ENCODE measurements at places on chromosomes 3 and 15. TPM values are rescaled to one million over a fixed set of nuclear protein-coding genes. Genes with fewer than 3 reads are reported as not detected.

DNA sequence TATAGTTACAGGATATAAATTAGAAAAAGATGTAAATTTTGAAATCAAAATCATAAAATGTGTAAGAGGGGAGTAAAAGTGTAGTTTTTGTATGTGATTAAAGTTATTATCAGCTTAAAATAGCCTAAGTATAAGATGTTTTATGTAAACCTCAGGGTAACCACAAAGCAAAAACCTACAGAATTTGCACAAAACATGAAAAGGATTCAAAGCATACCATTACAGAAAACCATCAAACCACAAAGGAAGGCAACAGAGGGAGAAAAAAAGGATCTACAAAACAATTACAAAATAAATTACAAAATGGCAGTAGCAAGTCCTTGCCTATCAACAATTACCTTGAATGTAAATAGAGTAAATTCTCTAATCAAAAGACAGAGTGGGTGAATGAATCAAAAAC, 36.7 kb upstream of the MYLK start:
- DNase-seq: no peak

DNA sequence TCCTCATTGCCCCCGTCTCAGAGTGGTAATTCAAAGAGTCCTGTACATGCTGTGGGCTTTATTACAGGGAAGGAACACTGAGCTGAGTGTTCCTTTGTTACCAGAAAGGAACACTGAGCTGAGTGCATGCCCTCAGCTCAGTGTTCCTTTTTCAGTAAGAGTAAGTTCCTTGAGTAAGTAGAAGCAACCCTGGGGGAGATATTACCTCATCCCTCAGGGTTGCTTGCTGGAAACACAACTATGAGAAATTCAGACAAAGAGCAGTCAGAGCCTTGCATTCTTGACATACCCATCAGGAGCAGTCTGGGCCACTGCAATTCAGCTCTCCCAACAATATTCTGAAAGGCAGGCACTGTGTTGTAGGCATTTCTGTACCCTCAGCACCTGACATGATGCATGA, 17.0 kb downstream of the CHRM5 start:
- no peak for DNase-seq

GRCh38 chr3:171783086-171783485, 27.2 kb downstream of the PLD1 start:
- no peak for DNase-seq

GRCh38 chr3:101803173-101803782, 24.3 kb downstream of the NXPE3 start:
- DNase-seq: peak; percentile 68

GRCh38 chr3:145355206-145355605, 805.8 kb downstream of the PLOD2 start:
- no peak for DNase-seq

DNA sequence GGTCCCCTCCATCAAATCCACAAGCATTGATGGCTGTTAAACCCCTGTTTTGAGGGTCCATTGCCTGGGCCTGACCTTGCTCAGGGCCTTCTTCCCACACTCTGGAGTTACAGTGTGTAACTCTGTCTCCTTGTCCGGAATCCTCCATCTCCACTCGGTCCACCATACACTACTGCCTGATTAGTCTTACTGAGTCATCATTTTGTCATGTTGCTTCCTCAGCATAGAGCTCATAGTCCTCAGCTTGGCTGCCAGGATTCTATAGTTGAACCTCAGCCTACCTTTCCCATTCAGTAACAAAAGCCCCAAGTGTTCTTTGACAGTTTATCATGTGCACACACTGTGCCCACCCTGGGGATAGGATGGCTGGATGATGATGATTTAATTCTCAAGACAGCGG, 113.0 kb downstream of the PDE8A start:
- no peak for DNase-seq

Gene NANOGP8
- total RNA-seq: not detected
